Stimulated activated CD8-positive, alpha-beta memory T cell treated with anti-CD3 and anti-CD28 coated beads, Interleukin-15, amount 100 ng/mL, for 1 hour (primary cell): ENCODE measurements at places on chromosomes 12 and 14.

GRCh38 chr14:38248321-38249028, 7.4 kb downstream of the CLEC14A start:
- no peak for DNase-seq

- no peak for DNase-seq
Measured at GRCh38 chr12:50637870-50638481, 125.9 kb upstream of the ATF1 start.

DNA sequence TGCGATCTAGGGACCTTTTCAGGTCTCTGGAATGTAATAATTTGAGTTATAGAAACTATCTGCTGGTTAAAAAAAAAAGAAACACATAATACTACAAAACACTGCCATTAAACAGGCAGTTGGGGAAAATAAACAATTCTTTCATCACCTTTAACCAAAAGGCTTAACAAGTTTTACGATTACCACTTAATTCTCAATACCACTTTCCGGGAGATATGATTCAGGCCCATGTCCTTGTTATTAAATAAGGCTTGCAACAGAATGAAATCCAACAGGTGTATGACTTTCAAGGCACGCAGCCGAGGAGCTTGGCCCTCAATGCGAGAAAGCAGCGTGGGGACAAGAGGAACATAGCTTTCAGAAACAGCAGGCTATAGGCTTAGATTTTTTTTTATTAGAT, 5.6 kb upstream of the GLRX5 start:
- no peak for DNase-seq

- no peak for DNase-seq
Measured at GRCh38 chr12:49093792-49094159, 825 bp downstream of the DHH start.

GRCh38 chr14:20631023-20631879, 10.2 kb downstream of the OR6S1 start:
- no peak for DNase-seq

GRCh38 chr12:76441016-76441415, 92.8 kb upstream of the BBS10 start:
- DNase-seq: no peak

- no peak for DNase-seq
Measured at GRCh38 chr12:131928080-131928710, 881 bp upstream of the PUS1 start.

- no peak for DNase-seq
Measured at GRCh38 chr14:64721391-64721791, 17.2 kb downstream of the PLEKHG3 start.

GRCh38 chr14:104103446-104104075, 18.1 kb downstream of the ASPG start:
- no peak for DNase-seq

- no peak for DNase-seq
Measured at GRCh38 chr14:32233260-32233659, 30.2 kb upstream of the RNU6-8 start.

GRCh38 chr12:131586269-131586668, 124.6 kb upstream of the SFSWAP start:
- DNase-seq: no peak

DNA sequence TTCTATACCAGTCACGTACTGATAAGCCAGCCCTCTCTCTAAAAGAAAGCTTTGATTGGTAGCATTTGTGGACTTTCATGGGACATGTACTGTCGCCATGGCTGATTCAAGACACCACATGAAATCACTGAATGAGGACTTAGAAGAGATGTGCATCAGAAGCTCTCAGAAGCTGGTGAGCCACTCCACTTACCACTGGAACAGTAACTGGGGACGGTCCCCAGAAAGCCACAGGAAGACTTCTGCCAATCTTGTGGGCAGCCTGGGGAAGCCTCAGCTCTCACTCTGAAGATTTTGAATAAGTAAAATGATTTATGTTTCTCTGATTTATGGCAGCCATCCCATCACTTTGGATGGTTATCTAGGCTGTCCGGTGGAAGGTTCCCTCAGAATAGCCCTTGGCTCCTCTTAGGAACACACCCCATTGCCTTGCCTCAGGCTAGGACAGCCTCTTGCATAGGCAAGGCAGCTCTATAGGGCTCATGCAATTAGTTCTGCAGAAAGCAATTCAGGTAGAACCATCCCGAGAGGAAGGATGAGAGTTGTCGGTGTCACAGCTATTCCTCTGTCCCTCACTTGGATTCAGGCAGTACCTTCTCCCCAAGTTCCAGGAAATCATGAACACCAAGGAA, 9.8 kb downstream of the DHRS1 start:
- DNase-seq: no peak

GRCh38 chr12:117005417-117006046, 93.7 kb downstream of the TESC start:
- no peak for DNase-seq

DNA sequence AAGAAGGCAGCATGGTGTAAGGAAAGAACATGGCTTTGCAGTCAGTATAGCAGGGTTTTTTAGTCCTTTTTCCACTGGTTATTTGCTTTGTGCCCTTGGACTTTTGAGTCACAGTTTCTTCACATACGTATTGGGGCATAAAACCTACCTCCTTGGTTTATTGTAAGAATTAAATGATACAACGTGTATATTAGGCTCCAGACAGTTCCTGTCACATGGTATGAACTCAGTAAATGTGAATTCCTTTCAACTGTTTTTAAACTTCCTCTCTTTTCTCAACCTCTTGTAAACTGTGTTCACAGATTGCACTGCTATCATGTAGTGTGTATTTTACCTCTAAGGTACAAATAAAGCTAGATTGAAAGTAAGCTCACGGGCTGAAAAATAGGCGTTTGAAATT, 29.5 kb downstream of the MSRB3 start:
- DNase-seq: no peak

- DNase-seq: no peak
Measured at GRCh38 chr12:106428384-106428783, 70.8 kb downstream of the POLR3B start.

GRCh38 chr14:75049731-75050201, 1.5 kb downstream of the MLH3 start:
- DNase-seq: no peak

- DNase-seq: no peak
Measured at GRCh38 chr12:101793401-101793800, 37.4 kb downstream of the GNPTAB start.

- no peak for DNase-seq
Measured at GRCh38 chr12:98022961-98023360, 492.4 kb upstream of the TMPO start.

- DNase-seq: no peak
Measured at GRCh38 chr14:44979740-44980356, 17.9 kb downstream of the TOGARAM1 start.

- no peak for DNase-seq
Measured at GRCh38 chr14:86999036-86999435, 993.9 kb downstream of the GALC start.

DNA sequence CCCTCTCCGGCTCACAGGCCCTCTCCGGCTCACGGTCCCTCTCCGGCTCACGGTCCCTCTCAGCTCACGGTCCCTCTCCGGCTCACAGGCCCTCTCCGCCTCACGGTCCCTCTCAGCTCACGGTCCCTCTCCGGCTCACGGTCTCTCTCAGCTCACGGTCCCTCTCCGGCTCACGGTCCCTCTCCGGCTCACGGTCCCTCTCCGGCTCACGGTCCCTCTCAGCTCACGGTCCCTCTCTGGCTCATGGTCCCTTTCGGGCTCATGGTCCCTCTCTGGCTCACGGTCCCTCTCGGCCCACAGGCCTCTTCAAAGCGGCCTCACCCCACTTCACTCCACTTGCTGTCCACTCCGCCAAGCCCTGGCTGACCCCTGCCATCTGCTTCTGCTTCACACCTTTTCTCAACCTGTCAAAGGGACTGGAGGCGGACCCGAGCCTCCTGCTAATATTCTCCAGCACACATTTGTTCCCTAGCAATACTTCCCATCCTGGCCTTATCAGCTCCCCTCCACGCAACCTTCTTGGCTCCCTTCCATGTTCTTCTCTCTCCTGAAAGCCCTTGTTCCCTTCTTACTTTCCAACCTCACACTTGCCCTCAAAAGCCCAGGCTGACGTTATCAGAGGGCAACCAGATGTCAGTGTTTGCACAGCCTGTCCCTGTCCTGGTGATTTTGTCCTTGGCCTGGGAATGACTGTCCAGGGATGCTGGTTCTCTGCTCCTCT, 176.7 kb downstream of the CALM1 start:
- no peak for DNase-seq

GRCh38 chr12:131063413-131063812, 109.7 kb downstream of the ADGRD1 start:
- DNase-seq: no peak

- DNase-seq: no peak
Measured at GRCh38 chr14:50647282-50647681, 20.8 kb downstream of the SAV1 start.

DNA sequence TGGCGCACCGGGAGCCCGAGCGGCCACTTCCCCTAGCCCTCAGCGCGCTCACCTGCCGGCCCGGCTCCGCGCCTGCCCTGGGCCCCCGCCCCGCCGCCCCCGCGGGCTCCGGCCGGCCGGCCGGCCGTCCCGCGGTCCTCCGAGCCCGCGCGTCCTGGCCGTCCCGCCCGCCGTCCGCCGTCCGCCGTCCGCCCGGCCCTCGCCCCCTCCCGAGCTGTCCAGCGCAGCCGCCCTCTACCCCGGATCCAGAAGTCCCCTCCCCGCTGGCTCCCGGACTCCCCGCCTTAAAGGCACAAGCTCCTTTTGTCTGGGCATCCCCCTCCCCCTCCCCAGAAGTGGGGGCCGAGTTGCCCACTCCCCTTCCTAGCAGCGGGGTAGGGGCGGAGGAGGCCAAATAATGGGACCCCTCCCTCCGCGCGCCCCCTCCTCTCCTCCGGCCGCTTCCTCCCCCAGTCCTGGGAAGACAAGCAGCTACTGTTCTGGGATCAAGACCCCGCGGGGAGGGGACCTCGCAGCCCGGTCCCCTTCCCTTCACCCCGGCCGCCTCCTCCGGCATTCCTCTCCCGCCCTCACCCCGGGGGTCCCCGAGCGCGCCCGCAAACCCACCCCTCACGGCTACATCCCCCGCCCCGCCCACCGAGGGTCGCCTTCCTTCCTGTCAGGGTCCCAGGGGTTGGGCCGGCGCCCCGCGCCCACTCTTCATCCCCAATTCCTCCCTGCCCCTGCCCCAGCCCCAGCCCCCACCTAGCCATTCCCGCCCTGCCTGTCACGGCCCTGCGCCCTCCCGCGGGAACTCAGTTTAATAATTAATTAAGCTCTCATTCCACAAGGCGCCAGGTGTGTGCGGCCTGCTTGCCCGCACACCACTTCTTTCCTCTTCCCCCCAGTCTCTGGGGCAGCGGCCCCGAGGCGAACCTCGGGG, at the start of gene ADCY6:
ADCY6 (minus strand) TSS at position 236 of the 922 bp plus-strand sequence. CDS start 5,655 bp downstream, outside the sequence.
- DNase-seq: no peak

DNA sequence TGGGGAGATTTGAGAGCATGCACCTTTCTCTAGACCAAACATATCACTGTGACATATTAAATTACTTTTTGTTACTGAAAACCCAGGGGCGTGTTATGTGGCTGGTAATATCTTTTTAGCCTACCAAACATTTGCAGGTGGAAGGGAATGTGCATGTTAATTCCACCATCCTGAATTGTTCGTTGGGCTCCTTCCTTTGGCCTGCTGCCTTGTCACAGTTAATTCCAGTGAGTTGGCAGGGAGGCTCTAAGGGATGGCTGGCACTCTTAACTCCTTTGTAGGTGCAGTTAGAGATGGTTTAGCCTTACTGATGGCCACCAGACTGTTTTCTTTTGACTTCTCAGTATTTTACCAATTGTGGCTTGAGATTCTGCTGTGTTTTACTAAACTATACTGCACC, 64.5 kb downstream of the DIP2B start:
- DNase-seq: no peak

DNA sequence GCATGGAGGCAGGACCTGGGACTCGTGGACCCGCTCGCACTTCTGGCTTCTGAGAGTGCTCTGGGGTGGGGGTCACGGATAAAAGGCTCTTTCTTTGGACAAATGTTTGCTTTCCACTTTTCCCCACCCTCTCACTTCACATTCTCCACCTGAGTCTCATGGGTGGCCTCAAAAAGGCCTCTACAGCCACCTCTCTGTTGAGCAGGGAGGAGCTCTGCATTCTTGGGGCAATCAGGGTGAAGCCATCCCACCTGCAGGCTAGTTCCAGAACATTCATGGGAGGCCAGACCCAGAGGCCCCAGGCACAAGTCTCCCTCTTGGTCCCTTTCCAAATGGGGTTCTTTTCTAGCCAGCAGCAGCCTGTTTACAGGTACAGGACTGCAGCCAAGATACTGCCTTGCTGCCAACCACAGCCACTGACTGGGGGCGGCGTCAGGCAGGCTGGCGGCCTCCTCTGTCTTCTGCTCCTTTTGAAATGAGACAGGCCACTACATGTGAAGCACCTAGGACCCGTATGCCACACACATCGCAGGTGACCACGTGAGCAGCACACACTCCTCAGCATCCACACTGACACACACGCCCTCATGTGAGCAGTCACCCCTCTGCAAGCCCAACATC, 18.2 kb upstream of the CEBPE start:
- no peak for DNase-seq
